ENCODE measurements at places on chromosomes 12 and 14.
A peak's percentile ranks its signal among the peaks of the same experiment; 100 is the strongest.

DNA sequence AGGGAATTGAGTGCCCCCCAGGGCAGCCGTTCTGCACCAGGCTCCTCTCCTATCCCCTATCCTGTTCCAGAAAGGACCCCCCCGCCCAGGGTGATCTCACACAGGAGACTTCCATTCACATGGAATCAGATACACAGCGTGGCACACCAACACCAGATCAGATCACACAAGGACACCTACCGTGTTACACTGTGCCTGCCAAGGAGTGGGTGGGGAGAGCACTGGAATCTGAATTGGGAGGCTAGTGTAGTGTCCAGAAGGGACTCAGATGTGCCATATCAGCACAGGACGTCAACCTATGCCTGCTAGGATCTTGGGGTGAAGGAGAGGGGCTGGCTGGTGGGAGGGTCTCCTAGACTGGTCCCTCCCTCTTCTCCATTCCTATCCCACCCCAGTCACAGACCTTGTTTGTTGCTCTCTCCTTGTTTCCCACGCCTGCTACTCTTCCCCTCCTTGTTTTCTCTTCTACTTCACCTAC, 2.3 kb downstream of the PTMS start:
- DNase-seq, result no peak

DNA sequence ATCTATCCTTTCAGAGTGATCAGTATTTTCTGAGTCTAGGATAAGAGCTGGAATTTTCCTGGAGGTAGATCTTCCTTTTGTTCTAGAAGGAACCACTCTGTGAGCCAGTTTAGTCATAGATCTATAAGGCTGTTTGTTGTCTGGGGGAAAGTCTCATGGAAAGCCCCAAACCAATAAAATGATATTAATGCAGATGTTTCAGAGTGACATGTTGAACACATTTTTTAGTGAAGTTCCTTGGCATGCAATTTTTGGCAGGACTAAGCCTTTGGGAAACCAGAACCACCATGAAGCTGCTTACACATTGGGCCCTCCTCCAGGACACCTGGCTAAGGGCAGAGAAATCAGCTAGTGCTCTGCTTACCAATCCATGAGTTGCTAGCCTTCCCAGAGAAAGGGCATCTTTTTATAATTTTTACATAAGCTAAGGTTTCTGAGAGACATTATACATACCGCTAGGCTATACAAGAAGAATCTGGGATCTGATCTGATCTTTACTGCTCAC, 101.5 kb upstream of the PCED1B start:
- no peak for DNase-seq

DNA sequence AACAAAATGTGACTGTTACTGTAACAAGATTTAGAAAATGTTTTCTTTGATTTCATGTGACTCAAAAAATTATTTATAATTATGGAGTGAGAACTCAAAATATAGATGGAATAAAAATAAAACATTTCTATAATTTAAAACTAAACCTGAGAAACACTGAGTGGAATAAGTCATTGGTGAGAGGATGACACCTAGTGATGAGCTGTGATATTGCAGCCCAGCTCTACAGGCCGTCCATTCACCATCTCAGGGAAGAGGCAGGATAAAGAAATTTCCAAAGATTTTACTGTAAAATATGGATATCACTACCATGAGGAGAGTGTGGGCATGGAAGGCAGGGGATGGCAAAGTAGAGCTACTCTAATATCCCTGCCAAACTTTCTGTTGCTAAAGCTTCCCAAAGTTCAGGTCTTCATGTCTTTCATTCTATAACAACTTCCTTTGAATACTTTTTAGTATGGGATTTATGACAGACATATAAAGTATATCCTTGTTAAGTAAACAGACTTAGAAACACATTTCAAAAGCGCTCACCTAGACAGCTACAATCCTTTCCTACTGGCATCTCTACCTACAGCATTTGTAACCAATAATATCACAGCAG, 308.0 kb downstream of the ITPR2 start:
- DNase-seq, result no peak

DNA sequence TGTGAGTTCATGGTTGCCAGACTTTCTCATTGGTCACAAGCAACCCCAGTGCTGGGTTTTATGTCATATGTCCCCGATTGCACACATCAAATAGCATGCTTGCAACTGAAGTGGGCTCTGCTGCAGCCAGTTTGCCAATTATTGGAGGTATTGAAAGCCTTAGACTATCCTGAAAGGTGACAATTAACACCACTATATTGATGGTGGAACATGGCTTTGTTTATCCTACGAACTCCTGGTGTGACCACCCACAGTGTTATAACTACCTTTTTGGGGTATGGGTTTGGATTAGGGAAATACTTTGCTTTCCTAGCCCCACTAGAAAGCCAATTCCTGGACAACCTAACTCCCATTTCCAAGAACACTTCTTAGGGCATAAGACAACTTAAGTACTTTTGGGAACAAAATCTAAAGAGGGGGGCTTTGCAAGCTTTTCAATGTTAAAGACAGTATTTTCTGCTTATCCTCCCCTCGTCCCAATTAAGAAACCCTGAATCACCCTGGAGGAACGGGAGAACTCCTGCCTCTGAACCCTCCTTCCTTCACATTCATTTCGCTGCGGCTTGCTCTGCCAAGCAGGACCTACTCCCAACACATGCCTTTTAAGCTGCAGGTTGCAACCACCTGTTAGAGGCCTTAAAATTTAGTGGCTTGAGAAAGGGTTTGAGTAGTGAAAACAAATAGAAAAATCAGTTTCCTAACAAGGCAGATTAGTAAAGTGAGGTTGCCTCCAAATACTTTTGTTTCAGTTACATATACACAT, 80.3 kb upstream of the RBM19 start:
- DNase-seq, result no peak

DNA sequence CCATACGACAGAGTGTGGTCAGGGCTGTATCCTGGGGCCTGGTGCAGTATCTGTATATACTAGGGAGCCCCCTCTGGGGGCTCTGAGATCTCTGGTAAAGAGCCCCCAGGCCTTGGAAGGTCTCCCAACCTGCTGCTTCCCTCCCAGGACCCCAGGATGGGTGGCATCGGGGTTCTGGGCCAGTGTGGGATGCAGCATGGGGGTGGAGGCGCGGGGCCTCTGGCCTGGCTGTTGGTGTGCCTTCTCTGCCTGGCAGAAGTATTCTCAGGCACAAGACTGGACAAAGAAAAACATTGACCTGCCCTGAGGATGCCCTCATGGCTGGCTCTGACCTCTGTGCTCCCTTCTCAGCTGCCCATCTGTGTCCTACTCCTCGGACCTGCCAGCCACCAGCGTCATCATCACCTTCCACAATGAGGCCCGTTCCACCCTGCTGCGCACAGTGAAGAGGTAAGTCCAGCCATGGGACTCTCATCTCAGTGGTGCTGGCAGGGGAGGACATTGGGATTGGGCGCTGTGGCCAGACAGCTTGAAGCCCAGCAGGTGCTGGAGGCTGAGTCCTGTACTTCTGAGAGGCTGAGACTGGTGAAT, 64.5 kb downstream of the GALNT16 start:
- peak; percentile 36 for DNase-seq

DNA sequence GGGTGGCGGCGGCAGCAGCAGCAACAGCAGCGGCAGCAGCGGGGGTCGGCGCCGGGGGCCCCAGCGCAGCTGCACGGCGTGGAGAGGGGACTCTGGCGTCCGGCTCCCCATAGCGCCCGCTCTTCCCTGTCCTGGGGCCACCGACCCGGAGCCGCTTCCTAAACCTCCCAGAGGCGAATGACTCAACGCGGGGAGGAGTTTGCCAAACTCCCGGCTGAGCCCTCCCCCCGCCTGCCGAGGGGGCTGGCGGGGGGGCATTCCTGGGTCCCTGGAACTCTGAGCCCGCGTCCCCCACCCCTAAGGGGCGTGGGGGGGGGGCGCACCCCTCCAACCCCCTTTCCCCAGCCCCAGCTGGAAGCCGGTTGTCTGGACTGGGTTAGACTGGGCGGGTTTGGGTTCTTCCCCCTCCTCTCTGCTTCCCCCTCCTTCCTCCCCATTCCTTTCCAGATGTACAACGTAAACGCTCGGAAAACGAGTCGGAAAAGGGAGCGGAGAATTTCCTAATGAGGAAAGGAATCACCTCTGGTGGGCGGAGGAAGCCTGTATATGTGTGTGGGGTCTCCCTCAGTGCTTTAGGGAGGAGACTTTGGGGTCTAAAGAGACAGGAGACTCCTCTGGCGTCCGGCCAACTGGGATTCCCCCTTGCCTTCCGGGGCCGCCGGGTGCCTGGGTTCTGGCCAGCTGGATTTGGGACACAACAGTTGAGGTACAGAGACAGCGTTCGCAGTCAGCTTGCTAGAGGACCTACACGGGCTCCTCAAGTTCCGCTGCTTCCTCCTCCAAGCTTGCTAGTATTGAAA, at the start of gene ITGA5:
ITGA5 (minus strand) TSS at position 179 of the 800 bp plus-strand sequence; CDS start at position 111, 68 bp downstream.
- peak; percentile 84 for DNase-seq

DNA sequence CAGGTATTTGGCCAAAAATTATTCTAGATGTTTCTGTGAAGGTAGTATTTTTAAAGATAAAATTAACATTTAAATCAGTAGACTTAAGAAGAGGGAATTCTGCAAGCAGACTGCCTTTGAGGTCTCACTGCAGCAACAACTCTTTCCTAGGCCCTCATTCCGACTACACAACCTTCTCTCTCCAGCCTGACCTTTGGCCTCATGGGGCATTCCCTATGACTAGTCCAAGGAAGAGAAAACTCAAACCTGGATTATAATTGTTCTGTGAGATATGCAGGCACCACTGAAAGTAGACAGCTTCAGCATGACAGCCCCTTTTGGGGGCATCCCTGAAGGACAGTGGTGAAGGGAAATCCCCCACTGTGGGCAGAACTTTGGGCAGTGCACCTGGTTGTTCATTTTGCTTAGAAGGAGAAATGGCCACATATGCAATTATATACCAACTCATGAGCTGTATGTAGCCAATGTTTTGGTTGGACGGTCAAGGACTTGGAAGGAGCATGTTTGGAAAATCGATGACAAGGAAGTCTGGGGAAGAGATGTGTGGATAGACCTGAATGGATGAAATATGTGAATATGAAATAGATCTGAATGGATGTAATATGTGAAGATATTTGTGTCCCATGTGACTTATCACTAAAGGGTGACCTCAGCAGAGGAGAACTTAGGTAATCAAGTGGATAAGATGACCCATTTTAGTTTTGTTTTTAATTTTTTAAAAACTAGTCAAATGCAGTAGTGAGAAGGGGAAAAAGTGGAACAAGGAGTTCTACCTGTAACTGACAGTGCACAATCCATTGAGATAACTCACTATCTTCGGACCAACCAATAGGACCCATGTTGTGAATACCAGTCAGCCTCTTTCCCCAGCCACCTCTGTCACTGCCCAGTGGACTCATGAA, 233.3 kb upstream of the FOXN3 start:
- no peak for DNase-seq

DNA sequence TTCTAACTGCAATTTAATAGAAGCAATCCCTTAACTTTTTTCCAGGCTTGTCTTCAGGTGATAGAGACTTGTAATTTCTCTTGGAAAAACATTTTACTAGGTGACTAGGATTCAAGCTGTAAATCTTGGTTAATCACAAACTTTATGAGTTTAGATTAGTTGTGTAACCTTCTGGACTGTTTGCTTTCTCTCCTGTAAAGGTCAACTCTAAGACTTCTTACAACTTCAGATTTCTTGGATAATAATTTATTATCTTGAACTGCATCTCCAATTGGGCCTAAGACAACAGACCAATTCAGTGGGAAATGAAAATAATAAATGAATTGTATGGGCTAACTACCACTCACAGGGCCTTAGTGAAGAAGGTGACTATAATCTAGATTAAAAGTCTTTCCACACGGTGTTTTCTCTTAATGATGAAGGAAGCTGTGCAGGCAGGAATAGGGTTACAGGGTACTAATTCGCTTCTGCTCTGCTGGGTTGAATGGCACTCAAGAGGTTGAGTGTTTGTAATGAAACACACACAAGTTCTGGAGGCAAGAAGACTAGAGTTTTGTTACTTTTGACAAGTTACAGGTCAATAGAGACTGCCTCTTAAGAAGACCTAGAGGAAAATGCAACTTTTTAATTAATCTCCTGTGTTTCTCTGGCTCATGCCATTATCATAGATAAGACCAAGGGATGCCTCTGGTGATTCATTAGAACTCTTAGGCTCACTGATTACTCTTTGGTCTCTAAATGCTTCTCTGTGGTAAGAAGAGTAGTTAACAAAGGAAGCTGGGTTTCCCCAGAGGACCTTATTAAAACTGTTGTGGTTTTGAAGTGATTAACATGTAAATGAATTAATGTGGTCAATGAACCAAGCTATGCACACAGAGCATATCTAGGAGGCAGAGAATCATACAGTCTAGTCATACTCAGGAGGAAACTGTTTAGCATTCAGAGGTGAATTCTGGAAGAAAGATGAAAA, 30.0 kb upstream of the OR4E1 start:
- DNase-seq, result no peak

- DNase-seq, result no peak
Observed at GRCh38 chr14:88029500-88029899, 24.6 kb downstream of the GPR65 start.

DNA sequence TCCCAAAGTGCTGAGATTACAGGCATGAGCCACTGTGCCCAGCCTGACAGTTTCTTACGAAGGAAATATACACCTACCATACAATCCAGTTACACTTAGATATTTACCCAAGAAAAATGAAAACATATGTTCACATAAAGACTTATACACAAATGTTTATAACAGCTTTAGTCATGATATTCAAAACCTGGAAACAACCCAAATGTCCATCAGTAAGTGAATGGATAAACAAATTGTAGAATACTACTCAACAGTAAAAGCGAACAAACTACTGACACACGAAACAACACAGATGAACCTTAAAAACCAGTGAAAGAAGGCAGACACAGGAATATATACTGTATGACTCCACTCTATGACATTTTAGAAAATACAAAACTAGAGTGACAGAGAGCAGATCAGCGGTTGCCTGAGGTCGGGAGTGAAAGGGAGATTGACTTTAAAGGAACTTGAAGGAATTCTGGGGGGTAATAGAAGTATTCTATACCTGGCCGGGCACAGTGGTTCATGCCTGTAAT, 83.6 kb downstream of the SPRING1 start:
- no peak for DNase-seq

DNA sequence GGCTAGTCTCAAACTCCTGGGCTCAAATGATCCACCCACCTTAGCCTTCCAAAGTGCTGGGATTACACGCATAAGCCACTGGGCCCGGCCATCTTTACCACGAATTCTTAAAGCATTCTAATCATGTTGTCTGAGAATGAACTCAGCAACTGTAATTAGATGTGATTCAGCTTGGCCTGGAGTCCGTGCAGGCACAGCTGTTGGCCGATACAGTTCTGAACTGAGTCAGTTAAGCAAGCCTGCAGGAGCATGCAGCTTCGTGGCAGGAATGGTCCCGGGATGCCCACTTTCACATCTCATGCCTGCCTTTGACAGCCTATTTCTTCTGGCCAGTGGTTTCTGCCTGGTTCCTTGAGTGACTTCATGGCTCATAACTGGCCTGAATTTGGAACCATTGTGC, 194.1 kb downstream of the ANO6 start:
- DNase-seq, result no peak

GRCh38 chr12:9634177-9634803, 26.6 kb upstream of the KLRB1 start:
- DNase-seq, result peak; percentile 88
